Posterior cingulate gyrus (tissue), 11 donors: ENCODE measurements at places on chromosomes 7 and 10.

DNA sequence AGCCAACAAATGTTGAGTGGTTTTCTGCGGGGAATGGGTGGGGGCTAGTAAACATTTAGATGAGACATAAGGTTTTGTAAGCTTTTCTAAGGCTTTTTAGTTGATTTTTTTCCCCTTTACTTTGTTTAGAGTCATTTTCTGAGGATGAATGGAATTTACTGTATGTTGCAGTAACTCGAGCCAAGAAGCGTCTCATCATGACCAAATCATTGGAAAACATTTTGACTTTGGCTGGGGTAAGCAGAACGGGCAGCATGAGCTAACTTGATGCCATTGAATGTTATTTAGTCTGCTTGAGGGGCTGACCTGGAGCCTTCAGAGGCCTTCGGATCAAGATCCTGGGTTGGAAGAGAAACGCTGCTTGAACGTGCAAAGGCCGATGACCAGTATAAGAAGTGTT lies 37.3 kb downstream of the FBH1 start:
- no peak for DNase-seq

DNA sequence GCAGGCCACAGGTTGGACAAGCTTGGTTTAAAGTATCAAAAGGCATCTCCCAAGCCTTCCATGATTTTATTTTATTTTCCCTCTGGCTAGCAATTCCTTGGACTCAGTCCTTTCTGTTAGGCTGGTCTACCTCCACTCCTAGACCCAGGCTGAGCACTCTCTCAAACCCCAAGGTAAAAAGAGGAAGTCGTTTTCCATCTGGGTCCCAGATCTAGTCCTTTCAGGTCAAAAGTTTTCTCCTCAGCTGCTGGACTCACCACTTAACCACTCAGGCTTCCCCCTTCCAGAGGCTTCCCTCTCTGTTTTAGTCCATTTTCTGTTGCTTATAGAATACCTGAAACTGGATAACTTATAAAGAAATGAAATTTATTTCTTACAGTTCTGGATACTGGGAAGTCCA lies 252.3 kb upstream of the MKLN1 start:
- no peak for DNase-seq

DNA sequence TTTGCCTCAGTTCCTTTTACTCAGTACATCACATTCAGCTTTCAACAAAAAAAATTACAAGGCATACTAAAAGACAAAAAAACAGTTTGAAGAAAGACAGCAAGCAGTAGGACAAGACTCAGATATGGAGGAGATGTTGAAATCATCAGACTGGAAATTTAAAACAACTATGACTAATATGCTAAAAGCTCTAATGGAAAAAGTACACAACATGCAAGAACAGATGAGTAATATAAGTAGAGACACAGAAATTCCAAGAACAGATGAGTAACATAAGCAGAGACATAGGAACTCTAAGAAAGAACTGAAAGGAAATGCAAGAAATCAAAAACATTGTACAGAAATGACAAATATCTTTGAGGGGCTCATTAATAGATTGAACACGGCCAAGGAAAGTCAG lies 402.6 kb downstream of the NEBL start:
- no peak for DNase-seq

GRCh38 chr10:98251399-98251798 lies 16.6 kb downstream of the LOXL4 start:
- DNase-seq, result no peak

DNA sequence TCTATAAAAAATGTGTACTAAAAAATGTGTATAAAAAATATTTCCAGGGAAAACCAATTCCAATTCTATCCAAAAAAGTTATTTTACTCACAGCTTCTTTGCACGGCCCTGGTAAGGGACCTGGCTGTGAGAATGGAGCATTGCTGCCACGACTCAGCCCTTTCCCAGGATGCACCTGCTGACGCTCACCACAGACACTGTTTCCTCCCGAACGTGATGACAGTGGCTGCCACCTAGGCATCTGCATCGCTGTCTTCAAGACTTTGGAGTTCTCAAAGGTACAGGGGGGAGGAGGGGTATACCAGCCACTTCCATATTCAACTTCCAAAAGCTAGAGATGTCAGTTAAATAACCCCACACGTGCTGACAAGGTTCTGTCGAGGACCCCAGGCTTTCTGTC lies 23.9 kb upstream of the PTPRN2 start:
- no peak for DNase-seq

DNA sequence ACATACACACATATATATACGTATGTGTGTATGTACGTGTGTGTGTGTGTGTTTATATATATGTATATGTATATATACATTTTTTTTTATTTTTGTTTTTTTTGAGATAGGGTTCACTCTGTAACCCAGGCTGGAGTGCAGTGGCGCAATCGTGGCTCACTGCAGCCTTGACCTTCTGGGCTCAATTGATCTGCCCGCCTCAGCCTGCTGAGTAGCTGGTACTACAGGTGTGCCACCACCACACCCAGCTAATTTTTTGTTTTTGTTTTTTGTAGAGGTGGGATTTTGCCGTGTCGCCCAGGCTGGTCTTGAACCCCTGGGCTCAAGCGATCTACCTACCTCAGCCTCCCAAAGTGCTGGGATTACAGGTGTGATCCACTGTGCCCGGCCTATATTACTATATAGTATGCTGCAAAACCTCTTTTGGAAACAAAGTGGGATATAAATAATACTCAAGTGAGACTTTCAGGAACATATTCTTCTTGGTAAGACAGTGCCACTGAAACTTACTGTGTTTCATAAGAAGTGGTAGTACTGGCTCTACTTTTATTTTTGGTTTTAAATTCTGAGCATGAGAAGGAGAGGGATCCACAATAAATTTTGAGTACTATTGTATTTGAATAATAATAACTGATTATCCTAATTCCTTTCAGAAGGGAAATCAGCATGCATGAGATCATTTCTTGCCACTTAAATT lies 51.0 kb downstream of the MLLT10 start:
- DNase-seq, result no peak

- DNase-seq, result no peak
Measured at GRCh38 chr10:131517781-131518180, 206.3 kb upstream of the TCERG1L start.

DNA sequence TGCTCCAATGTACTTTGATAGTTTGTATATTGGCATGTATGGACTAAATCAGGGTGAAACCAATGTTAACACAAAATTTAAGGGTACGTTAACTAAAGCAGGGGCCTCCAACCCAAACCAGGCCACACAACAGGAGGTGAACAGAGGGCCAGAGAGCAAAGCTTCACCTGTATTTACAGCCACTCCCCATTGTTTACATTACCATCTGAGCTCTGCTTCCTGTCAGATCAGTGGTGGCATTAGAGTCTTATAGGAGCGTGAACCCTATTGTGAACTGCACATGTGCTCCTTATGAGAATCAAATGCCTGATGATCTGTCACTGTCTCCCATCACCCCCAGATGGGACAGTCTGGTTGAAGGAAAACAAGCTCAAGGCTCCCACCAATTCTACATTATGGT lies 62.0 kb upstream of the SCIN start:
- no peak for DNase-seq

DNA sequence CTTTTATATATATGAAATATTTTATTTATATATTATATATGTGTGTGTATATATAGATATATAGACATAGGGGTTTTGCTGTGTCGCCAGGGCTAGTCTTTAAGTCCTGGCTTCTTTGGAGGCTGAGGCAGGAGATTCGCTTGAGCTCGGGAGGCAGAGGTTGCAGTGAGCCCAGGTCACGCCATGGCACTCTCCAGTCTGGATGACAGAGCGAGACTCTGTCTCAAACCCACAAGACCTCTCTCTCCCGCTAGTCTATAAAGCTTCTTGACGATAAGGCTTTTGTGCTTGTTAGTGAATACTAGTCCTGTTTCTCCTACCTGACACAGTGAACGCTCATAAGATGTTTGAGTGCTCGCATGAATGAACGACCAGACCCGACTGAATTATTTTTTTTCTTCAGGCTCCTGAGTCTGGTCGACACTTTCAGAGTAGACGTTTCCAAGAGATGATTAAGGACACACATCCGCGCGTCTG lies 577 bp upstream of the DDX21 start:
- no peak for DNase-seq

- peak; percentile 40 for DNase-seq
Measured at GRCh38 chr7:39950473-39951225, 593 bp downstream of the CDK13 start.

DNA sequence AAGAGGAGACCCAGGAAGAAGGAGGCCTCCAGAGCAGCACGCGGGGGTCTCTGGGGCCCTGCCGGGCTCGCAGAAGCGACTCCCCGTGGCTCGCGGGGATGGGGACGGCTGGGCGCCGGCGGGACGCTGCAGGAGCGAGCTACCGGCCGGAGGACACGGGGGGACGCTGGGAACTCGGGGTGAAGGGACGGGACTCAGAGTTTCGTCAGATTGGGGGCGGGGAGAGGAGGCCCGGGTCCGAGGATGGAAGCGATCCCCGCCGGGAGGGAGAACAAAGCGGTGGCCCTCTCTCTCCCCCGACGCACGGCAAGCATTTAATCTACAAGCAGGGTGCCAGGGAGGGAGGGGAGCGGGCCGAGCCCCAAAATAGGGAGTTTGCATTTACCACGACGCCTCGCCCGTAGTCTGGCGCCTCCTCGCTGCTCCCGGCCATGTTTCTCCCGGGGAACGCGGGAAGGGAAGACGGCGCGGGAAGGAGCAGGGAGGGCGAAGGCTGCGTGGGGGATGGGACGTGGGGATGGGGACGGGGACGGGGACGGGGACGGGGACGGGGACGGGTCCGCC lies at the start of gene PRTFDC1:
Gene PRTFDC1, minus strand, starts transcription at position 464 of the 564 bp plus-strand sequence. Its CDS starts 31 bp downstream, at position 433.
- DNase-seq, result peak; percentile 71

DNA sequence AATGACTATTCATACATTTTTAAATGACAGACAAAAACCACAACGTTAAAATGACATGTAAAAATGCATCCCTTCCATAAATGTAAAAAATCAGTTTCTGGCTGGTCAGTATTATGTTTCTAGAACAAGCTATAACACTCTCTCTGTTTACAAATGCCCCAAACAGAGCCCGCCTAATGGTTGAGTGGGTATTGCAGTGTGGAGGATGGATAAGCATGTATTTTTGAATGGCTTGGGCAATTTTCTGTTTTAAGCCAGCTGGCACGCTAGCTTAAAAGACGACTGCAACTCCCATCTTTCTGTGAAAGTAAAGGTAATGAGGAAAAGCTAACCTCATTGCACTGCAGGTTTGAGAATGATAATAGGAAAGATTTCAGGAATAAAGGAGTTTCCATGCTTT lies 430.7 kb downstream of the PARD3 start:
- DNase-seq, result no peak

DNA sequence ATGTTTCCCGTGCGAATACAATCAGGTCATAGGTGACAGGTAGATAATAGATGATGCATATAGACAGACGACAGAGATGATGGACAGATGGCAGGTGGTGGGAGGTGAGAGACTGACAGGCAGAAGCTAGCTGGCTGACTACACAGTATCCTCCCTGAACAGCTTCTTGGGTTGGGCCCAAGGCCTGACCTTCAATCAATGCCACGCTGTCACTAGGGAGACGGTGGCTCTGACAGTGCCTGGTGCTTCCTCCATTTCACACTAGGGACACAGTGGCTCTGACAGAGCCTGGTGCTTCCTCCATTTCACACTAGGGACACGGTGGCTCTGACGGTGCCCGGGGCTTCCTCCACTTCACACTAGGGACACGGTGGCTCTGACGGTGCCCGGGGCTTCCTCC lies 200.1 kb downstream of the DIP2C start:
- peak; percentile 54 for DNase-seq
